Lower lobe of right lung (tissue), 2 donors: ENCODE measurements at places on chromosomes 13 and 19. TPM values are rescaled to one million over a fixed set of nuclear protein-coding genes. Genes with fewer than 3 reads are reported as not detected.

The ZNF98 gene
- total RNA-seq, result not detected

The LILRB4 gene
- 43.7 TPM for total RNA-seq

DNA sequence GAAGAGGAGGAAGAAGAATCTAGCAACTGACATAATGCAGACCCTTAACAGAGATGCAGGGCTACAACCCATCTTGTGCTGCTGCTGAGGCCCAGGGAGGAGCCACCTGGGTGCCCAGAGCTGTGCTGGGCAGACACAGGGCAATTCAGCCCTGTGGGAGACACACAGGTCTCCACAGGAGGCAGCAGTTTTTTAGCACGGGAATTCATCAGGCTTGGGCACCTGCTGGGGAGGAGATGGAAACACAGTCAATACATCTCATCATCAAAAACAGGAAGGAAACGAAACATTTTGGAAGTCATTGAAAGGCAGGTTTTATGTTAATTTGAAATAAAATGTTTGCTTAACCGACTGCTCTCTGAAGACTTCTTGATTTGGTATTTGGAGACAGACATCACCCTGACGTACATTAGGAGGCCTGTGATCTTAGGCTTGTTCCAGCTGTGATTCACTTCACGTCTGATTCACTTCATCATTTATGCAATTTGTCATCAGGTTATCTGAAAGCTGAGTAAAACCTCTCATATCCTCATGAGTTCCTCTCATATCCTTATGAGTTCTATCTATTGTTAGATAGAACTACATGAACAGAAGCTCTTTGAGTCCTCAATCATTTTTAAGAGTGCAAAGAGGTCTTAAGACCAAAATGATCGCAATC, 77.4 kb downstream of the CYSLTR2 start:
- H3K27me3 ChIP-seq, result no peaks in the 10 kb centered on the region
- no peaks in the 10 kb centered on the region for H3K4me1 ChIP-seq
- H3K4me3 ChIP-seq, result no peak overlapping the region
- H3K27ac ChIP-seq, result no peak overlapping the region
- no peak for DNase-seq

DNA sequence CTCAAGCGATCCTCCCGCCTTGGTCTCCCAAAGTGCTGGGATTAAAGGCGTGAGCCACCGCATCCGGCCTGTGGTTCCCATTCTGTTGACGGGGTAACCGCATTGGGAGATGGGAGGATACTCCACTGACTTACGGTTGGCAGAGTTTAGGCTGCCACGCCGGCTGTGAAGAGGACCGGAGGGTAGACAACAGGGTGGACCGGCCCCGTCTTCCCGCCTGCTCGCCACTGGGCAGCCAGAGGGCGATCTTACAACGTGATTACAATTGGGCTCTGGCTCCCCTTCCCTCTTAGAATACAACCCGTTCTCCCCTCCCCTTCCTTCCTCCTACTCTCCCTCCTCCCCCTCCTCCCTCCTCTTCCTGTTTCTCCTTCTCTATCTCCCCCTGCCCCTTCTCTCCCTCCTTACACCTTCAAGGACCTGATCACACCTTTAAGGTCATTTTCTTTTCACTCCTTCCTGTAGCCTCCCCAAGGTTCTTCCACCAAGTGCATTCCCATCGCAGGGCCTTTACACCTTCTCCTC, 957 bp upstream of the CCDC194 start:
- H3K27me3 ChIP-seq, result peaks cover 4% of the 10 kb centered on the region
- peak; percentile 80 for DNase-seq
- H3K36me3 ChIP-seq, result peaks cover 10% of the 10 kb centered on the region
- H3K27ac ChIP-seq, result no peak overlapping the region
- peaks cover 31% of the 10 kb centered on the region for H3K4me1 ChIP-seq
- H3K4me3 ChIP-seq, result no peak overlapping the region

DNA sequence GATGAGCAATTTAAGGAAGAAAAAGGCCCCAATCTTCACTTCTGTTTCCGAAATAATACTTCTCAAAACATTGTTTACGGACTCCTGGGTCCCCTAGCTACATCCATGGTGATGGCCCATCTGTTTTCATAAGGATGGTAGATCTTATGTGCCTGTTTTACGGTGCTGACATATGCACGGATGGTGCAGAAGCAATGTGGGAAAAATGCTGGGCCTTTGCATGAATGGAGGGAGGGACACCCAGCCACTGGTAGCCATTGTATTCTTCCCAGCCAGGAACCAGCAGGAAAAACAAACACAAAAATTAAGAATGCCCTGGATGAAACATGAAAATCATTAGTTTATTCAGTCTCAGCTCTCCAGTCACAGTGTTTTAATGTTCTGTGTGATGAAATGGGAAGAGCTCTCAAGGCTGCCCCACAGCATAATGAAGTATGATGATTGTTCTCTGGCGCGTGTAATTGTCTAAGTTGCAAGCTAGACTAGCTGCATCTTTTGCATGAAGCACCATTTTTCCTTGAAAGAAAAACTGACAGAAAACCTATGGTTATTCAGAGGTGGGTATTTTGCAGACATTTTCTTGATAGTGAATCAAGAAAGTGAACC, 1201.1 kb upstream of the SLC10A2 start:
- H3K27ac ChIP-seq, result no peak overlapping the region
- no peaks in the 10 kb centered on the region for H3K4me1 ChIP-seq
- H3K27me3 ChIP-seq, result no peaks in the 10 kb centered on the region

- H3K27ac ChIP-seq, result no peak overlapping the region
- no peaks in the 10 kb centered on the region for H3K36me3 ChIP-seq
- peaks cover 18% of the 10 kb centered on the region for H3K4me1 ChIP-seq
- H3K27me3 ChIP-seq, result no peaks in the 10 kb centered on the region
- no peak for DNase-seq
Measured at GRCh38 chr19:49366110-49366509, 2.4 kb downstream of the DKKL1 start.

- H3K36me3 ChIP-seq, result peaks cover 16% of the 10 kb centered on the region
- H3K4me3 ChIP-seq, result peak overlapping the region; percentile 87
- H3K4me1 ChIP-seq, result peaks cover 16% of the 10 kb centered on the region
- no peak for DNase-seq
- H3K27me3 ChIP-seq, result no peaks in the 10 kb centered on the region
- peak overlapping the region; percentile 98 for H3K27ac ChIP-seq
Measured at GRCh38 chr13:76993021-76993420, 1.1 kb downstream of the CLN5 start.
